ENCODE measurements at places on chromosomes 6 and 20.

DNA sequence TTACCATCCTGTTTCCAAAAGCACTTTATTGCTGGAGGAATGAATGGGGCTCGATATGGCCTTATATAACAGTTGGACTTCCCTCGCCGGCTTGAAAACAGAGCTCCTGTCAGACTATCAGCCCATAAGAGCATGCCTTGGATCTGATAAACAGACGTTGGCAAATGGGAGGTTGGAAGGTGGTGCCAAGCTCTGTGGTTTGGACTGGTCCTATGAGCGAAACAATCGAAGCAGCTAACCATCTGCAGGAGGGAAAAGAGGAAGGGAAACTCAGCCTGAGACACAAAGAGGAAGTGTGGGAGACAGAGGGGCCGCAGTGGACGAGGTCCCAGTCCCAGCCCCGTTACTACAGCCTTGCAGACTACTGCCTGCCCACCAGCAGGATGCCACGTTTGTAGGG lies 92.9 kb downstream of the TFAP2C start:
- DNase-seq: no peak

GRCh38 chr6:76814496-76815458 lies 648.5 kb downstream of the HTR1B start:
- DNase-seq: no peak

DNA sequence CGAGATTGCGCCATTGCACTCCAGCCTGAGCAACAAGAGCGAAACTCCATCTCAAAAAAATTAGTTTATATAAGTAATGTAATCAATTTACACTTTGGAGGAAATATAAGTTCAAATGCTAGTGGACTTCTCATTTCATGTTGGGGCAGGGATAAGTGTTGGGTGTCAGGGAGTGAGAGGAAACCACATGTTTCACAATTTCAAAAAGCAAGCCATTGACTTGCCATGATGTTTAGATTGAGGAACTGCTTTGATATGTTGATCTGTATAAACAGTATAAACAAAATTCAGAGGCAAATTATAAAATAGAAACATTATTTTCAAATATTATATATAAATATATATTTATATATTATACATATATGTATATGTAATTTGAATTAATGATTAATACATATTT lies 42.7 kb downstream of the FILIP1 start:
- DNase-seq: no peak

DNA sequence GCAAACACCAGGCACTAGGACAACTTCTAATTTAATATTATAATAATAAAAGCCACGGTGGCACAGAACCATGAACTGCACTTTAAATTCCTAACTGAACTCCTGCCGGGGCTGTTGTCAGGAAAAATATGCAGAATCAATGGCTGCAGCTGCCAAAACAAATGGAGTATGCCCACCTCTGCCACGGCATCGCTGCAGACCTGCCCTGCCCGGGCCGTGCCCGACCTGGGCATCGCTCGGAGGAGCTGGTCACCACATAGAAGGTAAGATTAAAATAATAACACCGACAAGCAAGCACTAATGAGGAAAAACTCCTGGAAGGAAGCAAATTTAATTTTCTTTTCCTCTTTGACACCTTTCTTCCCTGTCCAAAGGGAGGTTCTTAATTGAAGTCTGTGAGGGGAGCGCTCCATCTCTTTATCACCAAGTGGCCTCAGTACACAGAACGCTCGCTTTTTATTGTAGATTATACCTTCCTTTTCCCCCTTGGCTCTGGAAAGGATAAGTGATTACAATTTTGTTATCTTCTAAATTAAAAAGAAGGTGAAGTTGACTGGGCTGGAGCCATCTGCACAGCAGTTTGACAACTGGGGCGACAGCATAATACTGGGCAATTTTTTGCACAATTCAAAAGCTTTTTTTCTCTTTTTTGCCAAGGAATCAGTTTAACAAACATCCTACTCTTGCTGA lies 351.3 kb downstream of the ZFAND3 start:
- no peak for DNase-seq

DNA sequence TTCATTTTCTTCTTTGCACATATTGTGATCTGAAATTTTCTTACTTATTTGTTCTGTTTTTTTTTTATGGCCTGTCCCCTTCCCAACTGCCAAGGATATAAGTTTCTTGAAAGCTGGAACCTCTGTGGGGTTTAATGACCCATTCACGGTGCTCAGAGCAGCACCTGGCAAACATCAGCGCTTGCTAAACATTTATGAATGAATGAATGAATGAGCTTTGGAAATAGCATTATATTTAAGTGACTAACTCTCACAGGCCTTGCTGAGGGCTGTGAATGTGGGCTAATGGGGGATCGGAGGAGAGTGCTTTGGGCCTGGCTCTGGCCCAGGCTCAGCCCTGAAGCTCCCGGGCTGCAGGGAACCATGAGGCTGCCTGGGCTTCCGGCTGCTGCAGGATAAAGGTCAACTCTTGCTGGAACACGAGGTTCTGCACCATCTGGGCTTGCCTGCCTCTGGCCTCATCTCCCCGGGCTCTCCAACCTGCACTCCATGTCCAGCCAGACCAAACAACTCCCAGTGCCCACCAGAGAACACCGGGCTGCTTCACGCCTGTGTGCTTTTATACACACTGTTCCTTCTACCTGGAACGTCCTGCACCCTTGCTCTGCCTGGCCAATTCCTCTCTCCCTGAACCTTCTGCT lies 14.6 kb upstream of the ARMC12 start:
- no peak for DNase-seq

GRCh38 chr6:147868427-147869190 lies 360.1 kb downstream of the SAMD5 start:
- DNase-seq: no peak

- no peak for DNase-seq
Measured at GRCh38 chr6:14320332-14320731, 202.8 kb downstream of the CD83 start.

DNA sequence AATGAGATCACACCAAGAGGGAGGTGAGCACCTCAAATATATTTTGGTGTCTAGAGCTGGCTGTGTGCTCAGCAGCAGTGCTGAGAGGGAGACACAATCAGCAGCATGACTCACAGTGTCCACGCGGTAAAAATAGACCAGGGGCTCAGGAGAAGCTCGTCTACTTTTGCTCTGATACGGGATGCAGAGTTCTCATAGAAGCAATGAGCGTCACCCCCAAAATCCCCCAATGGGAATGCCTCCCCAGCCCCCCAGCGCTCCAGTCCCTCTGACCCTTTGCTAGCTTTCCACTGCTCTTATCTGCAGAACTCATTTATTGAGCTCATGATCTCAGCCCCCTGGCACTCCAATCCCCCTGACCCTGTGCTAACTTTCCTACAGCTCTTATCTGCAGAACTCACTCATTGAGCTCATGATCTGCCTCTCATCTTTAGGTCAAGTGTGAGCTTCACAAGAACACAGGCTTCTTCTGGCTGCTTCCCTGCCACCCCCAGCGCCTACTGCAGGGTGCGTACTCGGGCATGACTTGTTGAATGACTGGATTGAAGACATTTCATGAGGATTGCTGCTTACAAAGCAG lies 34.0 kb downstream of the SYNDIG1 start:
- no peak for DNase-seq

Data from stimulated activated naive CD8-positive, alpha-beta T cell treated with anti-CD3 and anti-CD28 coated beads, Interleukin-15, Interleukin-2, amounts not matched to agents 100 U/mL and 50 U/mL, for 24 hours (primary cell).